ENCODE measurements at places on chromosomes 7 and 10. TPM values are rescaled to one million over a fixed set of nuclear protein-coding genes. Genes with fewer than 3 reads are reported as not detected.

Gene WNT8B
- polyA plus RNA-seq: 0.26 TPM

Gene PPP1R17
- polyA plus RNA-seq: 2.4 TPM

Gene RBP3
- polyA plus RNA-seq: not detected

Gene MYL7
- 4.8 TPM for polyA plus RNA-seq

Gene ASZ1
- not detected for polyA plus RNA-seq

Gene CLDN3
- 20.1 TPM for polyA plus RNA-seq

Gene CPED1
- polyA plus RNA-seq: 0.47 TPM

Gene FOXI2
- polyA plus RNA-seq: 1.1 TPM

Gene DNAH11
- polyA plus RNA-seq: 9.3 TPM

All from GM23338 (cell line).